ENCODE measurements at places on chromosomes 1 and 21. TPM values are rescaled to one million over a fixed set of nuclear protein-coding genes. Genes with fewer than 3 reads are reported as not detected.
A peak's percentile ranks its signal among the peaks of the same experiment; 100 is the strongest.

DNA sequence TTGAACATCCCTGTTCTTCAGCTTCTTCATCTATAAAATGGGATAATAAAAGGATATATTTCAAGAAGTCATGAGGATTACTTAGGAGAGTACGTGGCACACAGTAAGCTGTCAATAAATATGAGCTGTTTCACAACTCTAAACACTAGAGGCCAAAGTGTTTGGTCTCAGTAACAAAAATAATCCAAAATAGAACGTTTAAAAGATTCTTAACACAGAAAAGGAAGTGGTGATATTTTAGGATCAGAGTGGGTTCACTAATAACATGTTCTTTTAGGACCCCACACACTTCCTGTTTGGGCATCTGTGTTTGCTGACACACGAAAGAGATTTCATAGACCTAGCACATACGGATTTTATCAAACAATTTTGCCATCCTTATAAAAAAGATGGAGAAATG is 32.9 kb downstream of the TNFSF18 start:
- DNase-seq, result no peak

The CD101 gene
- 1.8 TPM for total RNA-seq

The S100A1 gene
- 2.8 TPM for total RNA-seq

DNA sequence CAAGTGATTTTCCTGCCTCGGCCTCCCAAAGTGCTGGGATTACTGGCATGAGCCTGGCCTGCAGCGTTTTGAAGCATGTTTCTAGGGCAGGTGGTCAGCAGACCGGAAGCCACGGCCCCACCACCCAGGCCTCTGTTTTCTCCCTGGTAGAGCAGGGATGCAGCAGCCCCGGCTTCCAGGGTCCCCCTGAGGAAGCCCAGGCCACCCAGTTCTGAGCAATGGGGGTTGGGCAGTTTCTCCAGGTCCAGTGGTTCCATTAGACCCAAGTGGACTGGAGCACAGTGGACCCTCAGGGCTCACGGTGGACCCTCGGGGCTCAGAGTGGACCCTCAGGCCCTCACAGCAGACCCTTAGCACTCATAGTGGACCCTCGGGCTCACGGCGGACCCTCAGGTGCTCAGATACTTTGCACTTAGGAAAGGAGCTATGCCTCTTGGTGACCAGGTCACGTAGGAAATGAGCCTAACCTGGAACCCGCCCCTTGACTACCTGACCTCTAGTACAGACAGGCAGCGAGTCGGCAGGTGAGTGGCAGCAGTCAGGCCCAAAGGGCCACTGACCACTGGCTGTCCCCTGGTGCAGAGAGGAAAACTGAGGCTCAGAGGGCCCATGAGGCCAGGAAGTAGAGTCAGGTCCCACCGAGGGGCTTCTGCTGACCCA is 4.6 kb upstream of the FNDC10 start:
- DNase-seq, result no peak

DNA sequence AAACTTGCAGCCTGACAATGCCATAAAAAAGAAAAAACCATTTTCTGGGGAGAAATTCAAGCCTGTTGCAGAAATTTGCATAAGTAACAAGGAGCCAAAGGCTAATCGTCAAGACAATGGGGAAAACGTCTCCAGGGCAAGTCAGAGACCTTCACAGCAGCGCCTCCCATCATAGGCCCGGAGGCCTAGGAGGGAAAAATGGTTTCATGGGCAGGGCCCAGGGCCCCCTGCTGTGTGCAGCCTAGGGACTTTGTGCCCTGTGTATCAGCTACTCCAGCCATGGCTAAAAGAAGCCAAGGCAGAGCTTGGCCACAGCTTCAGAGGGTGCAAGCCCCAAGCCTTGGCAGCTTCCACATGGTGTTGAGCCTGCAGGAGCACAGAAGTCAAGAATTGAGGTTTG is 369.5 kb downstream of the NTNG1 start:
- DNase-seq, result no peak

The PEF1 gene
- total RNA-seq, result 22.5 TPM

GRCh38 chr1:169363046-169363730 is 4.4 kb downstream of the NME7 start:
- no peak for DNase-seq

DNA sequence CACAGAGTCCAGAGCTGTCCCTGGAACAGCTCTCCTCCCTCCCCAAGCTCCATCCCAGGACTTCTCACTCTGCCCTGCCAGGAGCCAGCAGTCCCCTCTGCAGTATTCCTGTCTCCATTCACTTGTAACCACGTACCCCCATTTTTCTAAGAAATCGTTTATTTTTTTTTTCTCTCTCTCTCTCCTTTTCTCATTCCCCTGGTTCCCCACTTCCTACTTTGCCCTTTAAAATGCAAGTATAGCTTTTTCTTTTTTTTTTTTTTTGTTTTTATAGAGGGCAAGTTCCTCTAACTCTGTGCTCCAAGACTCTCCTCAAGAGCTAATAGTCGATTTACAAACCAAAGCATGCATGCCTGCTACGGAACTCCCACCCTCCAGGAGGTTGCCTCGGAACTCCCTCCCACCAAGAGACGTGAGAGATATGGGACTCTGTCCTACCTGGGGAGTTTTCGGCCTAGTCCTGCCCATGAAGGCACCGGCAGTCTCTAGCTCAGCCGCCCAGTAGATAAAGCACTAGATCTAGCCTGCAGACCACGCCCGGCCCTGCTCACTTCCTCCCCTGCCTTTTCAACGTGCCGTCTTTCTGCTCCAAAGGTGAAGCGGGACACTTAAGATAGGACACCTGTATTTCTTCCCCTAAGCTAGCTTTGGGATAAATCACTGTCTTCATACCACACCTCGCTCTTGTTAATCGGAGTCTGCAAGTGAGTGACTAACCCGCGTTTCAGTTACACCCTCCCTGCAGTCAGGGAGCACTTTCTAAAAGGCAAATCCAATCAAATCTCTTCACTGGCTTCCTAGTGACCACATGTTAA is 27.7 kb downstream of the TNFRSF9 start:
- DNase-seq, result no peak

GRCh38 chr1:207644852-207645634 is at the start of gene CR1L:
Gene CR1L, plus strand, starts transcription at chr1:207645133. Its CDS starts 101 bp downstream, at chr1:207645234.
- DNase-seq, result peak; percentile 68

DNA sequence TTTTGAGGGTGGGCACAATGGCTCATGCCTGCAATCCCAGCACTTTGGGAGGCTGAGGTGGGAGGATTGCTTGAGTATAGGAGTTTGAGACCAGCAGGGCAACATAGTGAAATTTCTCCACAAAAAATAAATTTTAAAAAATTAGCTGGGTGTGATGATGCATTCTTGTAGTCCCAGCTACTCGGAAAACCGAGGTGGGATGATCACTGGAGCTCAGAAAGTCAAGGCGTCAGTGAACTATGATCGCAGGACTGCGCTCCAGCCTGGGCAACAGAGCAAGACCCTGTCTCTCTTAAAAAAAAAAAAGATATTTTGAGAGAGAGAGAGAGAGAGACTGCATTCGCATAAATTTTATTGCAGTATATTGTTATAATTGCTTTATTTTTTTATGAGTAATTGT is 75.9 kb upstream of the B3GALT5 start:
- DNase-seq, result no peak

GRCh38 chr1:158371188-158371953 is 17.7 kb downstream of the CD1E start:
- no peak for DNase-seq

DNA sequence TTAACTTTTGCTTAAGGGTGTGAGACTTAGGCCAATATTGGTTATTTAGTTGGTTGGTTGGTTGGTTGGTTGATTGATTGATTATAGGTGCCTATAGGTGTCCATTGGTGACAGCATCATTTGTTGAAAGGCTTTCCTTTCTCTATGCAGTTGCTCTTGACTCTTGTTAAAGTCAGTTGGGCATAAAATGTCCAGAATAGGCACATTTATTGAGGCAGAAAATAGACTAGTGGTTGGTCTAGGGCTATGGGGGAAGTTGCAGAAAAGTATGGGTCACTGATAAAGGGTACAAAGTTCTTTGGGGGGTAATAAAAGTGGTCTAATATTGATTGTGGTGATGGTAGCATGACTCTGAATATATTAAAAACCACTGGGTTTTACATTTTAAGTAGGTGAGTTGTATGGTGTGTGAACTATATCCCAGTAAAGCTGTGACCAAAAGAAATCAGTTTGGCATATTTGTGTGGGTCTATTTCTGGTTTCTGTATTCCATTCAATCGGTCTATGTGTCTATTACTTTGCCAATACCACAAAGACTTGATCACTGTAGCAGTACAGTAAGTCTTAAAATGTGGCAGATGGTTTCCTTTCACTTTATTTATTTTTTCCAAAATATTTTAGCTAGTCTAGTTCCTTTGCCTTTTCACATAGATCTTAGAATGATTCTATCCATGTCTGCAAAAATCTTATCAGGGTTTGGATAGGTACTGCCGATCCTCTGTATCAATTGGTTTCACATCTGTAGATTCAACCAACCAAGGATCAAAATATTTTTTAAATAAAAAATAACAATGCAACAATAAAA is 63.0 kb downstream of the ATP1A1 start:
- no peak for DNase-seq

DNA sequence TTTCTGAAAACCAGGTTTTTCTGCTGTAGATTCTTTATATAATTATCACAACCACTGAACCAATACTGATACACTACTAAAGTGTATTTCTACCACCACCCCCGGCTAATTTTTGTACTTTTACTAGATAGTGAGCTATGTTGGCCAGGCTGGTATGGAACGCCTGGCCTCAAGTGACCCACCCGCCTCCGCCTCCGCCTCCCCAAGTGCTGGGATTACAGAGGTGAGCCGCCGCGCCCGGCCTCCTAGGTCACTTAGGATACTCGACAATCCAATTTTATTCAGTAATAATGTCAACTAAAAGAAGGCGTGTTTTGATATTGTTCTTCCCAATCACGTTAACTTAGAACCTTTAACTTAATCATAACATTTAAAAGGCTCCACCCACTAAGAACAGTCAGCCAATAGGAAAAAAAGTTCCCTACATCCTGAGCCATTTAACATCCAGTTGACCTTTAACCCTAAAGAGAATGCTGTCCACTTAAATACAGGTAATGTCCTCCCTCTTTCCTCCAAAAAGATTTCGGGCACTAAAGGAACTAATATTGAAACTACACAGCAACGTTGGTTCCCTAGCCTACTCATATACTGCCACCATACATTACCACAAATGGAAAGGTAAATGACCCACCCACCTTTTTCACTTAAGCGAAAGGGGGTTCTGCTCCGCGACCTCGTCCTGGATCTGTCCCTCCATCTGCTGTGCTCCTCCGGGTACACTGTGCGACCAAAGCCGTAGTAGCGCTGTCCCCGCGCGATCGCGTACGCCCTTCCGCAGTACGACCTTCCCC is 1.2 kb downstream of the RSRP1 start:
- no peak for DNase-seq

DNA sequence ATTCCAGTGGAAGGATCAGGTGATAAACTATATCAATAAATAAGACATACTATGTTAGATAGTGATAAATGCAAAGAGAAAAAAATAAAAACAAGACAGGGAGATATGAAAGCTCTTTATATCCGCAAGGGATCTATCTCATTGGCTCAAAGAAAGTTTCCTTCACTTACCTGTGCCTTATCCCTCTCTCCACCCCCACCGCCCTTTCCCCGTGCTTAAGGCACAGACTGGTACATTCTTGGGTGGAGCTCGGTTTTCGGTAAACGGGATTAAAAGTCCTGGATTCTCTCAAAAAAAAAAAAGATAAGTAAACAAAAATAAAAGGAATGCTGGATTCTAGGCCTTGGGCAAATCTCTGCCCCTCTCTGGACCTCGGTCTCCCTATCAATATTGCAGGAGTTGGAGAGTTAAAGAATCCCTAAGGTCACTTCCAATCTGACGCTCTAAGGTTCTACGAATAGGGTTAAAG is 593 bp upstream of the DNAJC16 start:
- DNase-seq, result no peak

- DNase-seq, result no peak
Measured at GRCh38 chr21:33539616-33540015, 2.3 kb downstream of the GART start.

DNA sequence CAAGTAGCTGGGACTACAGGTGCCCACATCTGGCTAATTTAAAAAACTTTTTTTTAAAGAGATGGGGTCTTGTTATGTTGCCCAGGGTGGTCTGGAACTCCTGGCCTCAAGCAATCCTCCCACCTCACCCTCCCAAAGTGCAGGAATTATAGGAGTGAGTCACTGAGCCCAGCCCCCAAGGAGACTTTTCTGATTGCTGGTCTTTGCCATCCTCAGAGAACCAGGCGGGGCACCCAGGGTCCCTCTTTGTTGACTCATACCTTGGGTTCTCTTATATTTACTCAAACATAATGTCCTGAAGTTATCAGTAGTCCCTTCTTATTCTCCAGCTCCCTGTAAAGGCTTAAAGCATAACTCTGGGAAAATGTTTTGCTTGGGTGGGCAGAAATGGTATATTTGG is 51.1 kb downstream of the KIF26B start:
- no peak for DNase-seq

The TMEM51 gene
- total RNA-seq, result 20.6 TPM

- DNase-seq, result no peak
Measured at GRCh38 chr1:12125422-12126355, 41.1 kb upstream of the TNFRSF1B start.

The FALEC gene
- total RNA-seq, result not detected

DNA sequence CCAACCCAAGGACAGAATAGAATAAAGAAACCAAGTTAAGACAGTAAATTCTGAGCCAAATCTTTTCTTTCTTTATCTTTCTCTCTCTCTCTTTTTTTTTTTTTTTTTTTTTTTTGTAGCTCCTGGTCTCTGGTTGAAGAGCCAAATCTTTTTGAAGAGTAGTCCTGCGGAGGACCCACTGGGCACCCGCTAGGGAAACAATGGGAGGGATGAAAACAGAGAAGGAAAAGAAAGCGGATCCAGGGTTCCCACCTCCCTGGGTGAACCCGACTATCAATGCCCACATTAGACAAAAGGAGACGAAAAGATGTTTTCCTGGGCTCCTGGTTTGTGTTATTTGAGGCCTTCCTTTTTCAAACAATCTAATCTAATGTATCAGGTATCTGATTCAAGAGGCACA is 49.8 kb upstream of the FBXO28 start:
- no peak for DNase-seq

The C1orf115 gene
- total RNA-seq, result 9.6 TPM
